ENCODE measurements at places on chromosomes 2 and 18.

DNA sequence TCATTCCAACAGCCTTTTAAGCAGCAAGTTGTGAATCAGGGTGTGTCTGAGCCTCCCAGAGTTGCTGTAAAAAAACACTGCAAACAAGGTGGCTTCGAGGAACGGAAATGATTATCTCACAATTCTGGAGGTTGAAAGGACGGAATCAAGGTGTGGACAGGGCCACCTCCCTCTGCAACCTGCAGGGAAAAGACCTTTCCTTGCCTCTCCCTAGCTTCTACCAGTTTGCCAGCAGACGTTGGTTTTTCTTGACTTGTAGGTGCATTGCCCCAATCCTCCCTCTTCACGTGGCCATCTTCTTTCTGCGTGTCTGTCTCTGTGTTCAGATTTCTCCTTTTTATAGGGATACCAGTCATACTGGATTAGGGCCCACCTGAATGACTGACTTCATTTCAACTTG is 24.8 kb upstream of the TMEM131 start:
- H3K4me1 ChIP-seq = no peaks in the 10 kb centered on the region
- no peaks in the 10 kb centered on the region for H3K36me3 ChIP-seq
- no peak overlapping the region for H3K27ac ChIP-seq
- no peak overlapping the region for H3K4me3 ChIP-seq

- DNase-seq = no peak
- no peak overlapping the region for H3K4me3 ChIP-seq
- H3K27me3 ChIP-seq = no peaks in the 10 kb centered on the region
- H3K36me3 ChIP-seq = no peaks in the 10 kb centered on the region
- H3K27ac ChIP-seq = no peak overlapping the region
These were observed 22.6 kb downstream of the PCARE start for GRCh38 chr2:29051730-29052129.

GRCh38 chr18:57433934-57434535 is 1.1 kb upstream of the ONECUT2 start:
- no peak overlapping the region for H3K27ac ChIP-seq
- peaks cover 86% of the 10 kb centered on the region for H3K27me3 ChIP-seq
- peaks cover 34% of the 10 kb centered on the region for H3K4me1 ChIP-seq
- no peak for DNase-seq
- peak overlapping the region; percentile 49 for H3K4me3 ChIP-seq
- peaks cover 21% of the 10 kb centered on the region for H3K36me3 ChIP-seq

DNA sequence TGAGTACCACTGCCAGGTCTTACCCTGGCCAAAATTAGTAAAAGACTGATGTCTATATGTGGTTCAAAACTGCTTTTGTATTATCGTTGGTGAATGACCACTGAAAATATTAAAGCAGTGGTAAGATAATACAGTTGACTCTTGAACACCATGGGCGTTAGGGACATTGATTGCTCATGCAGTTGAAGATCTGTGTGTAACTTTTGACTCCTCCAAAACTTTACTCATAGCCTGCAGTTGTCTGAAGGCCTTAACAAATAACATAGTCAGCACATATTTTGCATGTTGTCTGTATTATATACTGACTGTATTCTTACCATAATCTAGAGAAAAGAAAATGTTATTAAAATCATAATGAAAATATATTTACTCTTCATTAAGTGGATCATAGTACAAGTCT is 5.8 kb upstream of the ANKRD12 start:
- DNase-seq = no peak
- no peak overlapping the region for H3K27ac ChIP-seq
- H3K4me3 ChIP-seq = no peak overlapping the region
- peaks cover 62% of the 10 kb centered on the region for H3K36me3 ChIP-seq

GRCh38 chr18:9434122-9434701 is 41.1 kb upstream of the RALBP1 start:
- no peak overlapping the region for H3K4me3 ChIP-seq
- no peak for DNase-seq
- peaks cover 4% of the 10 kb centered on the region for H3K4me1 ChIP-seq
- H3K27me3 ChIP-seq = no peaks in the 10 kb centered on the region
- H3K36me3 ChIP-seq = no peaks in the 10 kb centered on the region
- no peak overlapping the region for H3K27ac ChIP-seq

- no peak overlapping the region for H3K27ac ChIP-seq
- peaks cover 10% of the 10 kb centered on the region for H3K4me1 ChIP-seq
- no peaks in the 10 kb centered on the region for H3K27me3 ChIP-seq
- DNase-seq = no peak
These were observed 87.7 kb upstream of the CXCR4 start for GRCh38 chr2:136205615-136206014.

GRCh38 chr2:176283291-176284068 is 14.2 kb downstream of the MTX2 start:
- peaks cover 9% of the 10 kb centered on the region for H3K36me3 ChIP-seq
- no peaks in the 10 kb centered on the region for H3K27me3 ChIP-seq
- H3K27ac ChIP-seq = no peak overlapping the region
- H3K4me1 ChIP-seq = peaks cover 34% of the 10 kb centered on the region
- H3K4me3 ChIP-seq = no peak overlapping the region

DNA sequence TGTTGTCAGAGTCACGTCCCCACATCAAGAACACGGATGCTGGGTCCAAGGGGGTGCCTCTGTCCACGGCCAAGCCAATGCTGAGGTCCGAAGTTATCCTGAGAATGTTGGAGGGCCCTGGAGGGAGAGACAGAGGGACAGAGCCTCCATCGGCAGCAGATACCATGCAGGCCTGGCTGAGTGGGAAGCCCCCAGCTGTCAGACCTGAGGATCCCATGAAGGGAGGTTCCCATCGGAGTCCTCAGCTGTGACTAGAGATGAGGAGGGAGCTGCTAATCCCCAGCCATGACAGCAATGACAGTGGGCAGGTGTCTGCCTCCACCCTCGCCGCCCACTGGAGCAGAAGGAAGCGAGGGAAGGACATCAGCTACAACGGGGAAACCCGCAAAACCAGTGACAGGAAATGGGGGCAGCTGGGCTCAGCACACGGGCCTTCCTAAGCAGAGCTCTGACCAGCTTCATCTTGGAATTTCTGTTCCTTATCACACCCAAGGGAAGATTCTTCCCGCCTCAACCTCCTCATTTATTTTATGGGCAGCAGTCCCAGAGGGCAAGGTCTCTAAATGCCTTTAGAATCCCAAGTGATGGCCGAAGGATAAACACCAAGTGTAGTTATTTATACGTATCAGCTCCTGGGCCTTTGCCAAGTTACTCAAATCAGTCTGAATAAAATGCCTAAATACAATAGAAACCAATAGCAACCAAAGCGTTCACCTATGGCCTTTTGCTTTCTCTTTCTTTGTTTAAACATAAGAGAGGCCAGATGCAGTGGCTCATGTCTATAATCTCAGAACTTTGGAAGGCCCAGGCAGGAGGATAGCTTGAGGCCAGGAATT is 32.2 kb downstream of the FAM178B start:
- H3K36me3 ChIP-seq = no peaks in the 10 kb centered on the region
- DNase-seq = peak; percentile 50
- H3K4me3 ChIP-seq = peak overlapping the region; percentile 51
- H3K27me3 ChIP-seq = peaks cover 2% of the 10 kb centered on the region
- peak overlapping the region; percentile 84 for H3K27ac ChIP-seq

DNA sequence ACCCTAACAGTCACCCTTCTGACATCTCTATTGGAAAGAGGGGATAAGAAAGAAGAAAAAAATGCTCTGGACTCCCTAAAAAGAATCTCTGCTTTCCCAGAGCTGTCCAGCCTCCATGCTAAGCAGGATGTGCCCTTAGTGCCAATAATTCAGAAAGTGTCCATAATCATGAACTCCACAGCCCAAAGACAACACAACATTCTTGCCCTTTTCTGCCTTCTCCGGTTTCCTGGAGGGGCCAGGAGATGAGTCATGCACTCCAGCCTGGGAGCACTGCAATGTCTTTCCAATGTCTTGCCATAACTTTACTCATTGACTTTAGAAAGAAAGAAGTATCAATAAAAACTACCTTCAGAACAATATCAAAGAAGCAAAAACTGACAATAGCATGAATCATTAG is 44.0 kb downstream of the KLF7 start:
- peaks cover 21% of the 10 kb centered on the region for H3K4me1 ChIP-seq
- H3K4me3 ChIP-seq = no peak overlapping the region
- DNase-seq = no peak
- H3K36me3 ChIP-seq = peaks cover 33% of the 10 kb centered on the region

DNA sequence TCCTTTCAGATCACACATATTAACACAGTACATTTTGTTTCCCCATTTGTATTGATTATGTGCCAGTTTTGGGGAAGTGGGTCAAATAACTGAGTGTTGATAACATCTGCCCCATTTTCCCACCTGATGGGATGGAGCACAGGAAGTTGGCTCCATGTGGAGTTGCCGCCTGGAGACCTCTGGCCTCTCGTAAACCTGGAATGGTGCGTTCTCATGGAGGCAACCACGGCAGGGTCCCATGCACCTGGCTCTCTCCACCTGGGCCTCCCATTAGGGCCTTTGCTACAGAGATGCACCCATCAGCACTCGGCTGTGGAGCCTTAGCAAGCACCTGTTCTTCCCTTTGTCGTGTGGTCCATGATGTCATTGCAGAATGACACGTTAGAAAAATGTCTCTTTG is 130.6 kb downstream of the MBP start:
- H3K27me3 ChIP-seq = no peaks in the 10 kb centered on the region
- H3K36me3 ChIP-seq = peaks cover 7% of the 10 kb centered on the region
- DNase-seq = no peak
- no peak overlapping the region for H3K4me3 ChIP-seq
- H3K27ac ChIP-seq = no peak overlapping the region

GRCh38 chr2:13006426-13006825 is 289.7 kb downstream of the TRIB2 start:
- H3K27me3 ChIP-seq = peaks cover 34% of the 10 kb centered on the region
- H3K27ac ChIP-seq = no peak overlapping the region
- DNase-seq = no peak

DNA sequence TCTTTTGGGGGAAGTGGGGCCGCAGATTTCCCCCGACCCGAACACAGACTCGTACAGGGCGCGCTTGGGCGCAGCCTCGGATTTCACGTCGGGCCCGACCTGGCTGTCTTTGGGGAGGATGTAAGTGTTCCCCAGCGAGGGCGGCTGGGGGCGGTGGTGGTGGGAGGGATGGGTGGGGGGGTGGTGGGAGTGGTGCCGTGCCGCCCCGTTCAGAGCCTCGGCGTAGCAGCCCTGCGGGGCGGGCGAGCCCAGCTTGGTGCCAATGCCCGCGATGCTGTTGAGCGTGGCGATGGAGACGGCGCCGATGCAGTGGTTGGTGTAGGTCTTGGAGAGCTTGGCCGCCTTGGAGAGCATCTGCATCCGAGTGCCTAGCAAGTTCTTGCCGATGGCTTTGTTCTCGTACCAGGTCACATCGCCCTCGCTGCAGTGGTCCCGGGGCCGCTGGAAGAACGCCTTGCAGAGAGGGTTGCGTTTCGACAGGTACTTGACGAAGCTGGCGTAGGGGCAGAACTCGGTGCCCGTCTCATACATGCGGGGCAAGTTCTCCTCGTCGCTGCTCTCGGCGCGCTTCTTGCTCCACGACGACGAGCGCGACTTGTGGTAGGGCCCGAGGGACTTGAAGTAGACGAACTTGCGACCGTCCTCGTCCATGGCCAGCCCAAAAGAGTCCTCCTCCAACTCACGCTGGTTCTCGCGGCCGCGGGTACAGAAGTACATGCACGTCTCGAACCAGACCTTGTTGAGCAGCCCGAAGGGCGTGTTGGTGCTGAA is 1.3 kb downstream of the KCTD1 start:
- no peak overlapping the region for H3K27ac ChIP-seq
- peak overlapping the region; percentile 68 for H3K4me3 ChIP-seq
- H3K4me1 ChIP-seq = peaks cover 26% of the 10 kb centered on the region

Data from activated CD8-positive, alpha-beta T cell treated with anti-CD3 and anti-CD28 coated beads, Interleukin-2, amount 10 ng/mL, durations not matched to agents 7 days and 5 days (primary cell).